ENCODE measurements at places on chromosomes 4 and X.

- no peak for DNase-seq
Measured at GRCh38 chr4:152132776-152133175, 372.0 kb upstream of the GATB start.

DNA sequence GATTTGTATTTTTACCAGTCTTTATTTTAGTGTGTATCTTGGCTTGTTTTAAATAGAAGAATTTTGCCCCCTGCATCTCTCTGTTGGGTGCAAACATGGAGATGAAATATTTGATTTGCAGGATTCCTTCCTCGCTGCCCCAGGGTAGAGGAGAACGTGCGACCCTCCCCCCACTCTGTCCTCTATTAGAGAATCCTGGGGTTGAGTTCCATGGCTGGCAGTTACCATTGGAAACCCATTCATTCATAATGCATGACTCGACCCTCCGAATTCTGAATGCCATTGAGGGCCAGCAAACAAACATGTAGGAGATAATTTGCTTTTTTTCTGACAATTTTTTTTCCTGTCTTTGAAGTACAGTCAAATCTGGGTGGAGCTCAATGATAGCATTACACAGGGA is 53.7 kb downstream of the TRIM2 start:
- DNase-seq, result no peak

- peak; percentile 48 for DNase-seq
Measured at GRCh38 chr4:157992038-157992705, 180.7 kb downstream of the GASK1B start.

GRCh38 chrX:20205927-20206708 is 60.6 kb downstream of the RPS6KA3 start:
- DNase-seq, result no peak

DNA sequence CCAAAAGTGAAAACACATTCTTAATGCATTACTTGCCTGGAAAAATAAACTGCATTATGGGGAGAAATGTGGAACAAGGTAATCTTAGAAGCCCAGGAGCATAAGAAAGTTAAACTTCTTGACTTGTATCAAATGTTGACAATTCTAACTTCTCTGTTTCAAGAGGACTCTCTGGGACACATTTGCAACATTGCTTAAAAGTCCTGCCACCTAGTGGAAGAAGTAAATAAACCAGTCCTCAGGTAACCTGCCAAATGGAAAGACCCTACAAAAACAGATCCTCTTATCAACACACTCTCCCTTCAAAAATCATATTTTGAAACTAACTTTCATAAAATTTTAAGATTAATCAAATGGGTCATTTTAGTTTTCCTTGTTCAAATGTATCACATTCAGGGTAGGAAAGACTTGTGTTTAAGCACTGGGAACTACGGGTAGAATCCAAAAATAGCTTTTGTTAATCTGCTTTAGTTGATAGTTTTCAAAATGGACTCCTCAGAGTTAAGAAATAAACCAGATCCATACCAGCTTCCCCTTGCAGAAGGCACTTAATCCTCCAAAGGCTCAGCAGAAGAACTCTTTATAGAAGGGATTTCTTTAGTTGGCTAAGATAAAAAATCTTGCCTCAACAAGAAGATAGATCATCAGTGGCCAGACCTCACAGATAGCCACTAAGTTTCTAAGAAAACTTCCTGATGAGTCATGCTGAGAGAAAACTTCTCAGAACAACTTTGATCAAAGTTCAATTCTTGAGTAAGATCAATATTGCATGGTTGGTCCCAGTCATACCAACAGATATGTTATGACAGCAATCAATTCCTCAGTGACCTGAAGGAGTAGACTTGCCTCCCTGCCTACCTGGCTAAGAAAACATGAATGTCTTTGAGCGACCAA is 141.7 kb downstream of the HHIP start:
- no peak for DNase-seq

DNA sequence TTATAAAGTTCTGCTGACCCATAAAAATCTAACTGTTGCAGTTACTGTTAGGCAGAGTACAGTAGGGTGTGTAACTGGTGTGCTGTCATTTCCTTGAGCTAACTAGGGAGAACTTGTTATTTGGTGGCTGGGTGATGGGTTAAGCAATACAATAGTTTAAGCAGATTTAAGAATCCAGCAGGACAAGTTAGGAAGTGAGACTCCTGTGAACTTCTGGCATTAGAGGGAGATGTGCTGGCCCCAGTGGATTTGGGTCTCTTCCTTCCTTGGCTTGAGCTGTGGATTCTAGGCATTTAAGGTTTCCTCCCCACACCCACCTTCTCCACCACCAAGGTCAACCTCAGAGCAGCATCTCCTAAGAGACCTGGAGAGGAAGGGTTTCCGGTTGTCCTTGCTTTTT is 70.5 kb downstream of the CLCN5 start:
- DNase-seq, result no peak

Measured in CD4-positive, alpha-beta T cell treated with Interleukin-12 subunit alpha and Interleukin-12 subunit beta, for 1 hour (primary cell).